ENCODE measurements at places on chromosomes 4 and X. TPM values are rescaled to one million over a fixed set of nuclear protein-coding genes. Genes with fewer than 3 reads are reported as not detected.

The TRIM61 gene
- 0.67 TPM for total RNA-seq

The NAT8L gene
- 0.21 TPM for total RNA-seq

DNA sequence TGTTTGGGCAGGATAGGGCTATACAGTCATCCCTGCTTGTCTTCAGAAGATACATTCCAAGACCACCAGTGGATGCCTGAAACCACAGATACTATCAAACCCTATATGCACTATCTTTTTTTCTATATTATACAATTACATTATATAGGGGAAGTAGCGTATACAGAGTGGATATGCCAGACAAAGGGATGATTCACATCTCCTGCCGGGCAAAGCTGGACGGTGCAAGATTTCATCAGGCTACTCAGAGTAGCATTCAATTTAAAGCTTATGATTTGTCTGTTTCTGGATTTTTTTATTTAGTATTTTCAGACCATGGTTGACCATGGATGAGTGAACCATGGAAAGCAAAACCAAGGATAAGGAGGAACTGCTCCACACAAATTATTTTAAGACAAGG lies 7.0 kb upstream of the AMTN start:
- DNase-seq = no peak
- H3K27ac ChIP-seq = no peak overlapping the region
- H3K4me3 ChIP-seq = no peak overlapping the region
- no peaks in the 10 kb centered on the region for H3K36me3 ChIP-seq
- H3K27me3 ChIP-seq = peaks cover 8% of the 10 kb centered on the region
- H3K4me1 ChIP-seq = no peaks in the 10 kb centered on the region

GRCh38 chr4:102687373-102687981 lies 73.3 kb downstream of the MANBA start:
- H3K27ac ChIP-seq = no peak overlapping the region
- H3K36me3 ChIP-seq = peaks cover 5% of the 10 kb centered on the region
- no peaks in the 10 kb centered on the region for H3K27me3 ChIP-seq
- H3K4me3 ChIP-seq = no peak overlapping the region

DNA sequence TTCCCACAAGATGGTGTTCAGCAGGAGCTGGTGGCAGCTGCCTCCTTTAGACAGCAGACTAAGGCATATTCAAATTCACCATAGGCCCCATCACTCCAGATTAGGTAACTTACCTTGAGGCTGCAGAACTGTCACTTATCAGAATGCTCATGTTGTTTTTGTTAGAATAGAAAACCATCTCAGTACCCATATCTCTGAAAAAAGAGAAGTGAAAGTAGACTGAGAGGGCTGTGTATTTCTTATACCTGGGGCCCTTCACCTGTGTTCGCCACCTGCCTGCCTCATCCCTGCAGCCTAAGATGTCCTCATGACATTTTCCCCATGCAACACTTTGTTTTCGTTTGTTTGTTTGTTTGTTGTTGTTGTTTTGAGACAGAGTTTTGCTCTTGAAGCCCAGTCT lies 32.9 kb upstream of the SPRY1 start:
- H3K4me1 ChIP-seq = no peaks in the 10 kb centered on the region
- H3K27ac ChIP-seq = no peak overlapping the region
- DNase-seq = no peak
- no peaks in the 10 kb centered on the region for H3K36me3 ChIP-seq
